Activated CD4-positive, alpha-beta memory T cell treated with anti-CD3 and anti-CD28 coated beads for 36 hours (primary cell): ENCODE measurements at places on chromosomes 6 and 20.

GRCh38 chr20:17339000-17339399, 112.2 kb downstream of the PCSK2 start:
- DNase-seq = no peak

DNA sequence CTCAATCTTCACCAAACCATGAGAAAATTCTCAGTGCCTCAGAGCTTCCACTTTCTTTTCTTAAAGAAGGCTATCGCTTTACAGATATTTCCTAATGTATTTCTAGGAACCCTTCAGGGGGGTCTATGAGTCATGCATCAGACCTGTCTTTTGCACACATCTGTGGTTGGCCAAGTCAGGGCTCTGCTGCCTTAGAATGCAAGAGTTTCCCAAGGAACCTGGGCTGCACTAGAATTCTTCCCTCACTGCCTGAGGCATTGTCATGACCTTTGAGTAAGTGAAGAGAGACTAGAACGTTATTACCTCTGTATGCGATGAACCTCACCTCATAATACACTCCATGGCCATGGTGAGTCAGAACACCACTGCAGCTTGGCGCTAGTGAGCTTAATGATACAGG, 365.0 kb upstream of the ID4 start:
- no peak for DNase-seq

GRCh38 chr20:1121429-1121828, 3.0 kb downstream of the PSMF1 start:
- DNase-seq = no peak

GRCh38 chr6:13027207-13027606, 301.1 kb downstream of the TBC1D7 start:
- no peak for DNase-seq

GRCh38 chr6:130697995-130698535, 129.1 kb upstream of the SMLR1 start:
- DNase-seq = peak; percentile 74

GRCh38 chr6:44176130-44176761, 17.6 kb downstream of the CAPN11 start:
- DNase-seq = no peak

- no peak for DNase-seq
Measured at GRCh38 chr6:150567380-150567779, 32.3 kb upstream of the PLEKHG1 start.
